ENCODE measurements at places on chromosomes 6 and 20. TPM values are rescaled to one million over a fixed set of nuclear protein-coding genes. Genes with fewer than 3 reads are reported as not detected.

Gene POU5F1
- 1.0 TPM for total RNA-seq

Gene GRIK2
- total RNA-seq = 0.67 TPM

Gene CST5
- total RNA-seq = not detected

Gene PHACTR1
- total RNA-seq = 26.2 TPM

Gene TRIM10
- 0.08 TPM for total RNA-seq

Gene SLC12A5
- total RNA-seq = 0.73 TPM

Gene SEMG1
- not detected for total RNA-seq

Gene ZNF391
- total RNA-seq = 0.62 TPM

Gene RAB23
- total RNA-seq = 19.5 TPM

Gene NPEPL1
- 31.5 TPM for total RNA-seq

Gene PBX2
- 46.9 TPM for total RNA-seq

Gene RAET1L
- not detected for total RNA-seq

Gene TREML2
- total RNA-seq = 0.22 TPM

Gene IL20RA
- total RNA-seq = 0.32 TPM

Gene AVP
- not detected for total RNA-seq

Gene CD24
- total RNA-seq = 0.78 TPM

Gene ECT2L
- 10.5 TPM for total RNA-seq

Gene COMMD7
- 36.5 TPM for total RNA-seq

Gene CCM2L
- 7.0 TPM for total RNA-seq

Gene APOM
- 1.4 TPM for total RNA-seq

Gene COL9A1
- 2.6 TPM for total RNA-seq

Gene SLC17A2
- total RNA-seq = not detected

Gene FAM209B
- not detected for total RNA-seq

Gene LY6G6C
- total RNA-seq = not detected

Gene KHDC1L
- total RNA-seq = not detected

Gene MROH8
- total RNA-seq = 3.8 TPM

Gene BFSP1
- total RNA-seq = 0.83 TPM

Gene TRIM15
- total RNA-seq = not detected

Gene WDR27
- 7.2 TPM for total RNA-seq

Gene CAP2
- 120 TPM for total RNA-seq

Gene PAX1
- total RNA-seq = 0.35 TPM

Gene TGM3
- total RNA-seq = not detected

Gene CNR1
- 2.9 TPM for total RNA-seq

Gene BMP7
- 2.7 TPM for total RNA-seq

Gene SPINT4
- total RNA-seq = not detected

Gene ANKRD66
- total RNA-seq = not detected

Gene YIPF3
- 65.7 TPM for total RNA-seq

Gene CGA
- not detected for total RNA-seq

Gene BPIFB3
- total RNA-seq = not detected

Gene NKX2-2
- 0.11 TPM for total RNA-seq

Gene MAS1
- total RNA-seq = 0.03 TPM

Gene TEAD3
- 63.3 TPM for total RNA-seq

Gene TMEM151B
- 0.08 TPM for total RNA-seq

Gene PTGIS
- 37.6 TPM for total RNA-seq

Gene BMP6
- 2.9 TPM for total RNA-seq

All from cardiac septum (tissue), 1 donor.